ENCODE measurements at places on chromosomes 6 and 20. TPM values are rescaled to one million over a fixed set of nuclear protein-coding genes. Genes with fewer than 3 reads are reported as not detected.

DNA sequence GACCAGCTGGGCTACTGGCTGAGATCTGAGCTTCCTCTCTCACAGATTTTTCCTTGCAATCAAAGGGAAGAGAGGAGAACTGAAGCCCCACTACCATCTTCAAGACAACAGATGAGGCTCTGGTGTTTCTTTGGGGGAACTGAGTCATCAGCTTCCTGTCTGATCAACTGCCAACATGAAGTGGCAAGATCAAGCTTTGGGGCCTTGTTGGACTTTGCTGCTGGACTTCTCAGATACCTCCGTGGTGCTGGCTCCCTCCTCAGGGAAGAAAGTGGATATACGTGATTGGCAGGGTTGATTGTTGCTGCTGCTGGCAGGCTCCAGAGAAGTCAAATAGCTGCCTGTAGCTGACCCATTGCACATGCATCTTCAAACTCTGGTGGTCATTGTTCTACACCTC, 3.6 kb upstream of the TOX2 start:
- no peak for DNase-seq

DNA sequence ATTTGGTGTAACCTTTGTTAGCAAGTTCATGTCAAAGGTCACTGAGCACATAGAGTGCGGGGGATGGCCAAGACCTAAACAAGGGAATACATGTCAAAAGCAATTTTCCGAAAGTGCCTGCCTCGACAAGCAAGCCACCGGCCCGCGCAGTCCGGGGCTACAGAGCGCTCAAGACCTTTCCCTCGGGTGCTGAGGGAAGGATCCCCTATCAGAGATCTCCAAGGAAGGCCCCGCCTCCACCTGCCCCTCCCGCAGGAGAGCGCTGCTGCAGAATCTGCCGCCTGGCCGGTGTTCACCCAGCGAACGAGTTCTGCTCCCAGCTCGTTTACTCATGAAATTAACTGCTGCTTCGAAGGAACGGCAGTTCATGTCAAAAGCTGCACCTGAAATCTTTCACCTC, 252.7 kb downstream of the BMP7 start:
- no peak for DNase-seq

DNA sequence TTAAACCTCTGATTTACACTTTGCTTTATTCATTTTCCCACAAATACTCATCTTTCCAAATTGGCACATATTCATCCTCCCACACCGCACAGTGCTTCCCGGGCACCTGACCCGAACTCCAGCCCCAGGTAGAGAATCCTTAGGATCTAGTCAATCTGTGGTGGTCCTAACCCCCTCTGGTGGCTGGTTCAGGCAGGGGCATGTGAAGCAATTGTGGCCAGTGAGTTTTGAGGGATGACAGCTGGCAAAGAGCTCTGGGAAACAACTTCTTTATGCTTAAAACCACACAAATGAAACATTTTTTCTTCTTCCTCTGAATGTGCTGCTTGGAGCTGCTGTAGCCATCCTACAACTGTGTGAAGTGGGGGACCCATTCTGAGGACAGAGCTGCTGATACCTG, 54.7 kb downstream of the ELOVL5 start:
- no peak for DNase-seq

DNA sequence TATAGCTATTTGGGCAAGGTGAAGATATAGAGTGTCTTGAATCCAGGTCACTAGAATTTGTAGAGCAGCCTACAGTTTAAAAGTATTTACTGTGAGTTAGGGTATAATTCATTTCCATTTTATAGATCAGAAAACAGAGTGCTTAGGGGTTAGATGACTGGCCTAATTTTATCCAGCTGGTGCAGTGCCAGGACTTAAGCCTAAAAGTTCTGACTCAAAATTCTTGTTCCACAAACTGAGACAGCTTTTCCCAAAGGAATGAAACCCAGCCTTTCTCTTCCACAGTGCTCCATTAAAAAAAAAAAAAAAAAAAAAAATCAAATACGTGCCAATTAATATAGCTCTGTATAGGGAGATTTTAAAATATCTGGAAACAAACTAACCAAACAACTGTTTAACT, 441.0 kb upstream of the MARCKS start:
- no peak for DNase-seq

- DNase-seq = no peak
These were observed 235.4 kb upstream of the BTBD3 start for GRCh38 chr20:11682285-11682684.

WFDC10B gene
- not detected for total RNA-seq

All from right lobe of liver (tissue), 6 donors.